Activated CD8-positive, alpha-beta memory T cell treated with anti-CD3 and anti-CD28 coated beads for 1 hour (primary cell): ENCODE measurements at places on chromosomes 12 and 14.

- DNase-seq = no peak
Observed at GRCh38 chr12:105253866-105254513, 18.0 kb upstream of the APPL2 start.

DNA sequence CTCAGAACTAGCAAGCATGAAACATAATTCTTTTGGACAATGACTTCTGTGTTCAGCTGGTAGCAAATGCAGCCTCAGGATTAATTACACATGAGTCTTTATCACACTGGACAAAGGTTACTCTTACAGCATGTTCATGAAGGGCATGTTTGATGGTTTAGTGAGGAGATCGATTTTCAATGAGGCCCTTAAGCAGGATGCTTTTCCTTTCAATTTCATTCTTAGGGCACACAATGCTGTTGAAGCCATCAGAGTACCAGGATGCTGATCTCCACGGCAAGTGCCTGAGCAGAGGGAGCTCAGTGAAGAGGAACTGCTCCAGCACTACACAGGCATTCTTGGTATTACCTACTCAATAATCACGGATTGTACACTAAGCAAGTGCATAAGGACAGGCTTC lies 542.0 kb downstream of the SNAPC1 start:
- DNase-seq = no peak

GRCh38 chr12:28217805-28218204 lies 27.5 kb downstream of the CCDC91 start:
- no peak for DNase-seq

GRCh38 chr12:51722431-51722830 lies 126.1 kb downstream of the FIGNL2 start:
- DNase-seq = no peak

- DNase-seq = no peak
Observed at GRCh38 chr12:93060666-93061472, 131.8 kb upstream of the EEA1 start.

GRCh38 chr12:52587563-52587962 lies 13.7 kb downstream of the KRT72 start:
- DNase-seq = no peak

GRCh38 chr12:12925388-12925787 lies 26.6 kb downstream of the GPRC5D start:
- no peak for DNase-seq

DNA sequence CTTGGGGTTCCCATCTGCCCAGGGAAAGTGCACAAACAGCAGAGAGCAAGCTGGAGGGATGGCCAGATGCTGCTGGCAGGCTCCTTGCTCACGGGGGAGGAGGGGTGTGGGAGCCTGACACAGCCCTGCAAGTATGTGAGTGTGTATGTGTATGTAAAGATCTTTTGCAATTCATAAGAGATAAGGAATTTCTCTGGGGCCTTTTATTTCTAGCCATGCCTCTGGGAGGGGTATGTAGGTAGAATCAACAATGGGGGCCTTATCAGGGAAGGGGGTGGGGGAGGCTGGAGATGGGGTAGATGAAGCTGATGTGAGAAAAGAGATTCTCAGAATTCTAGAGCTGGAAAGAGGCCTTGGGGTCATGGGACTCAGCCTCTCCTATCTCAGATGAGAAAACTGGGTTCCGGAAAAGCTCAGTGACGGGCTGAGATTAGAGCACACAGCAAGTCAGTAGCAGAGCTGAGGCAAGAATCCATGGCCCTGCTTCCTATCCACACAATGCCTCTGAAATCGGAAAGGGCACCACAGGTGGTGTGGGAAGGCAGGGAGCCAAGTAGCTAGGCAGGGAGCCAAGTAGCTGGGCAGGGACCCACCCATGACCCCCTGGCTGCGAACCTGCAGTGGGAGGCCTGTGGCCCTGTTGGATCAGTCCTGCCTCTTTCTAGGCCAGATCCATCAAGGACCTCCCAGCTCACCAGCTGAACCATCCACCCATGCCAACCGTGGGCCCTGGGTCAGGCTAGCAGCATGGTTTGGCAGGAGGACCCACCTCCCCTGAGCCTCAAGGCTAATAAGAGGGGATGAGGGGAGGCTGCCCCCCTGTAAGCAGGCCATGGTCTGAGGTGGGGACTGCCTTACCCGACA lies 54.7 kb downstream of the PLEKHG3 start:
- DNase-seq = no peak

- DNase-seq = no peak
Observed at GRCh38 chr12:264269-264668, 1.6 kb upstream of the SLC6A13 start.

DNA sequence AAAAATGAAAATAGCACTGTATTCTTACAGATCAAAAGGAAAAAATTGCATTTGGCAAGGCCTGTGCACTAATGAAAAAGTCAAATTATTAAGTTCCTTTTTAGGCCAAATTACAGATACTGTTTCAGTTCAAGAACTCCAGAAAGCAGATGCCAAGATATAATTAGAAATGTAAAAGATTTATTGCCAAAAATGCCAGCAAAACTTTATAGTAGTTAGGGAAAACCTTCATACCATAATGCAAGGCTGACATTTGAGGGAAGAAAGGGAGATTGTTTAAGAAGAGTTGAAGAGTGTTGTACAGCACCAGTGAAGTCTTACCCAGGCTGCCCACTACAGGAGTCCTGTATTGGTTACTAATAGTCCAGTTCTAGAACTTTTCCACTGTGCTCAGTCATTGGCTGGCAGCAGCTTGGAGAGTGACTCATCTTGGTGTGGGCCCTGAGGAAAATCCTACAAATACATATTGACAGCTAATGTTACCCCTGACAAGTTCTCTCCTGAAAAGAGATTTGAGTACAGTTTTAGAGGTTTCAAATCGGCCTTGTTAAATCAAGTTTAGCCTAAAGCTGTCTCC lies 600.4 kb downstream of the C12orf50 start:
- DNase-seq = no peak

DNA sequence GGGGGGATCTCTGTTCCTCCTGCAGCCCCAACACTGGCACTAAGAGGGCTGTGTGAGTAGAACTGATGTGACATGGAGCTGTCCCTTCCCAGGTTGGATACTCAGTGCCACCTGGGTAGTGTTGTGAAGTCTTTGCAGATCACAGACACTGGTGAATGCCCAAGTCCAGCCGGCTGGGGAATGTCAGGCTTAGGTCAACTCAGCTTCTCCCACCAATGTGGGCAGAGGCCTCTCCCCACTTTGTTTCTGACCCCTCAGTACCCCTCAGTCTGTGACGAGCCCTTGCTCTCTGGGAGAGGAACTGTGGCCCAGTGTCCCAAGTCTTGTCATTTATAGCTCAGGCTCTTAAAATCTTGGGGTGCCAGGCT lies 11.3 kb downstream of the SLC25A29 start:
- DNase-seq = no peak

DNA sequence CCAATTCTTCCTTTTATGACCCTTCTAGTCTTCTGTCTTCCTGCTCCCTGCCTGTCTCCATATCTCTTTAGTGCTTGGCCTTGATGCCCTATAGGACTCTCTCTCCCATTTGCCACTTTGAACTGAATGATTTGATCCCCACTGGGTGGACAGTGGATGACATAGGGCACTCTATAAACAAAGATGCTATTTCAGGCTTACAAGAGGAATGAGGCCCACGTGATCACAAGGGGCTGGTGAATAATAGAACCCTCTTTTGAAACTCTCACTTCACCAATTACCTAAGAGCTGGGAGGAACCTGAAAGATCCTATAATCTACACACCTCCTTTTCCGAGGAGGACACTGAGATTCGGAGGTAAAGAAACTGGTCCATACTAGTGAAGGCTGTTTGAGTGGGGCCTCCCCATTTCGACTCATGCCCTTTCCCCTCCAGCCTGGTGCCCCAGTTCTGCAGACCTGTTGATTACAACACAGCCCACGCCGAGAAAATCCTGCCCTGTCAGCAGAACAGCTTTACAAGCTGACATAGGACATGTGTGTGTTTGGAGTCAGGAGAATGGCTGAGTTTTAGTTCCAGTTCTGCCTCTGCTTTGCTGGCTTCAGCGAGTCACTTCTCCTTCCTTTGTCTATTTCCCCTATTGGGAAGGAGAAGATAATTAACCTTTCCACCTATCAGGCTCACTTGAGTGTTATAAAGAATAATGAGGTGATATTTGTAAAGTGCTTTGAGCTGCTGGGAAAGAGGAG lies 400.3 kb downstream of the ZFP36L1 start:
- no peak for DNase-seq

DNA sequence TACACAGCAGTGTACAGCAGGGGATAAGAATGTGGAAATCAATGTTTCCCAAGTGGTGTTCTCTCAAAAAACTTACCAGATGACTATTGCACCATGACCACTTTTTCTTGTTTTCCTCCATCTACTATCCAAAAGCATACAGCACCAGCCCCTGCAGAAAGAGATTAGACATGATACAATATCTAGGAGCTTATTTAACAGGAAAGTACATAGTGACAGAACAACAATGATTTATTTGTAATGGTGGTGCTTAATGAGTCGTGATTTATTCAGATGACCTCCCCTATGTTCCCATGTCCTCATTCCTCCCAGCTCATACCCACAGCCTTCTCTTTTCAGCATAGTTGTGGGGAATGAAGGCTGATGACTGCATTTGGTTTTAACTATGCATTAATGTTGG lies 413.6 kb downstream of the BTG1 start:
- no peak for DNase-seq

DNA sequence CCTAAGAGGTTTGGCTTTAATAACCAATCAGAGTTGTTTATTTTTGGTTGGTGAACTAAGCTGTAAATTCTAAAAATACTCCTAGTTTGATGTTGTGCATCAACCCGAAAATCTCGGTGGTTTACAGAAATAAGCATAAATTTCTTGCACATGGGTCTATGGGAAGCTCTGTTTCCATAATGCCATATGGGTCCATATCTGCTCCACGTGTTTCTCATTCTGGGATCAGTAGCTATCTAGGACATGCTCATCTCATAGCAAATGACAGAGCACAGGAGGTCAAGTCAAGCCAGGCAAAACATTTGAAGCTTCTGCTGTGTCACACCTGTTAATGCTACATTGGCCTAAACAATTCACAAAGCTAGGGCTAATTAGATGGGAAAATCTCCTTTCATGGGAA lies 23.1 kb downstream of the NUP37 start:
- no peak for DNase-seq

DNA sequence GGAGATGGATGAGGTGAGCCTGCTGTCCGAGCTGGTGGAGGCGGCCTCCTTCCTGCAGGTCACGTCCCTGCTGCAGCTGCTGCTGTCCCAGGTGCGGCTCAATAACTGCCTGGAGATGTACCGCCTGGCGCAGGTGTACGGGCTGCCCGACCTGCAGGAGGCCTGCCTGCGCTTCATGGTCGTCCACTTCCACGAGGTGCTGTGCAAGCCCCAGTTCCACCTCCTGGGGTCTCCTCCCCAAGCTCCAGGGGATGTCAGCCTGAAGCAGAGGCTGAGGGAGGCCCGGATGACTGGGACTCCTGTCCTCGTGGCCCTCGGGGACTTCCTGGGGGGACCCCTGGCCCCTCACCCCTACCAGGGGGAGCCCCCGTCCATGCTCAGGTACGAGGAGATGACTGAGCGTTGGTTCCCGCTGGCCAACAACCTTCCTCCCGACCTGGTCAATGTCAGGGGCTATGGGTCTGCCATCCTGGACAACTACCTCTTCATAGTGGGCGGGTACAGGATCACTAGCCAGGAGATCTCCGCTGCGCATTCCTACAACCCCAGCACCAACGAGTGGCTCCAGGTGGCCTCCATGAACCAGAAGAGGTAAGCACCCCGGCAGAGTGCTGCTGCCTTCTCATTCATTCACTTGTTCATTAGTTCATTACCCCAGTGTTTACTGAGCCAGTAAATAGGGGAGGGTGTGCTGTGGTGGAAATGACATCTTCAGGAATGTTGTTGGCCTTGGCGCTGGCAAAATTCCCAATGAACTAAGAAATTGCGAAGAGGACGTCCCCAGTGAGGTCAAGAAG lies 774 bp upstream of the MANSC4 start:
- DNase-seq = no peak
